ENCODE measurements at places on chromosomes 6 and 20. TPM values are rescaled to one million over a fixed set of nuclear protein-coding genes. Genes with fewer than 3 reads are reported as not detected.

The TRERF1 gene
- 3.7 TPM for total RNA-seq

The BIRC7 gene
- not detected for total RNA-seq

The CABLES2 gene
- 2.3 TPM for total RNA-seq

The TREML2 gene
- total RNA-seq, result not detected

The REM1 gene
- not detected for total RNA-seq

The TSHZ2 gene
- 0.31 TPM for total RNA-seq

The TPD52L1 gene
- total RNA-seq, result 1.4 TPM

The PHF20 gene
- 46.3 TPM for total RNA-seq

The SOBP gene
- 56.9 TPM for total RNA-seq
